ENCODE measurements at places on chromosomes 3 and 15. TPM values are rescaled to one million over a fixed set of nuclear protein-coding genes. Genes with fewer than 3 reads are reported as not detected.

Gene RASGRP1
- 0.14 TPM for polyA plus RNA-seq

Gene RLBP1
- 0.39 TPM for polyA plus RNA-seq

Gene ZNF654
- 13.7 TPM for polyA plus RNA-seq

Gene CEP19
- 4.4 TPM for polyA plus RNA-seq

Gene COL6A6
- polyA plus RNA-seq, result 81.7 TPM
